ENCODE measurements at places on chromosomes 1 and 21.

DNA sequence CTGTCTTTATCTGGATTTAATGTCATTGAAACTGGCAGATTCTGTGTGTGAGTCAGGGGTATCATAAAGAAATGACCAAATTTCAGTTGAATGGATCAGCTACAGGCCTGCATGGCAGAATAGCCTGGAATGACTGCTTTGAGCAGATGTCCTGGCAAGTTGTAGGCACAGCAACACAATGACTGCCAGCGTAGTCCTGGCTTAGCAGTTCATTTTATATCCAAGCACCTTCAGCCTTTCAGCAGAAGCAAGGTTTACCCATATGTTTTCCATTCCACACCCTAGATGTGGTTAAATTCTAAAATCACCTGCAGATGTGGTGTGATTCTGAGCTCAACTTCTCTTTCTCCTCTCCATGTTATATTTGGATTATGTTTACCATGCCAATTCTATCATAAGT is 22.3 kb upstream of the PTGFR start:
- DNase-seq = no peak

- no peak for DNase-seq
Measured at GRCh38 chr1:47963568-47964358, 33.4 kb downstream of the TRABD2B start.

DNA sequence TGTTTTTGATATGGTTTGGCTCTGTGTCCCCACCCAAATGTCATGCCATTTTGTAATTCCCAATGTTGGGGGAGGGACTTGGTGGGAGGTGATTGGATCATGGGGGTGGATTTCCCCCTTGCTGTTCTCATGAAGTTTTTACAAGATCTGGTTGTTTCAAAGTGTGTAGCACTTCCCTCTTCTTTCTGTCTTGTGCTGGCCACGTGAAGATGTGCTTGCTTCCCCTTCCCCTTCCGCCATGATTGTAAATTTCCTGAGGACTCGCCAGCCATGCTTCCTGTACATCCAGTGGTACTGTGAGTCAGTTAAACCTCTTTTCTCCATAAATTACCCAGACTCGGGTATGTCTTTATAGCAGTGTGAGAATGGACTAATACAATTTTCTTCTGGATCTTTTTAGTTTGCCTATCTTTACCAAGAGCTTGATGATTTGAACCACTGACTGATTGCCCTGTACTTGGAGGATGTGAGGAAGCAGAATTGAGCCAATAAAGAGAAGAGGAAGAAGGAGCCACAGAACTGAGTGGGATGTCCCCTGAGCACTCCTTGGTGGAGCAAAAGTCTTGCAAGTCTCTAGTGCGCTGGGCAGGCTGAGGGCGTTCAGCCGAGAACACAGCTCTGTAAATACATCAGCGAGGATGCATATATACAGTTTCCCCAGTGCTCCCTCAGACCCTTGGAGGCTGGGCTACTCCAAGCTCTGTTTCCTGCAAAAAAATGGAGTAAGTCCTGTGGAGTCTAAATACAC is 102.6 kb downstream of the CYYR1 start:
- no peak for DNase-seq

DNA sequence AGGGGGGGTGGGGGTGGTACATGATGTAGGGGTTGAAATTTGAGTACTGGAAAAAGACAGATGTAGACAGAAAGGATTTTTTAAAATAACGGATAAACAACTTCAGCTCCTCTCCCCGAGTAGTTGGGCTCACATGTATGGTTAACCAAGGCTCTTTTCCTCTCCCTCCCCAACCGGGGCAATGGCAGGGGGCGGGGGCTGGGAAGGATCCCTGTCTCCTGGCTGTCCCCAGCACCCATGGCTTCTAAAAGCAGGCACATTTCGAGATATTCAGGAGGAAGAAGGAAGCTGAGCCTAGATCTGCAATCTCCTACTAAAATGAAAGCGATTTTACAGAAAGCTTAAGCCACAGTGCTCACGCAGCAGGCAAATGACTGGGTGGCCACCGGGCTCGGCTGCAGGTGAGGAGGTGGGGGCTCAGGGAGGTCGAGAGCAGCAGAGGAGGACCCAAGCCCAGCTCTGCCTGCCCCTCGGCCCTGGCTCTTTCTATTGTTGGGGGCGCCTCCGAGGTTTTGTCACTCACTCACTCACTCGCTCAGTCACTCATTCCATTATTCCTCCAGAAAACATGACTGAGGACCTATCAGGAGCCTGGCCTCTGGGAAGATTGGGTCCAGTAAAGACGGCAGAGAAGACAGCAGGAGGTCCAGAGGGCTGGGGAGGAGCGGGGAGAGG is 573.3 kb downstream of the PTPRU start:
- no peak for DNase-seq

DNA sequence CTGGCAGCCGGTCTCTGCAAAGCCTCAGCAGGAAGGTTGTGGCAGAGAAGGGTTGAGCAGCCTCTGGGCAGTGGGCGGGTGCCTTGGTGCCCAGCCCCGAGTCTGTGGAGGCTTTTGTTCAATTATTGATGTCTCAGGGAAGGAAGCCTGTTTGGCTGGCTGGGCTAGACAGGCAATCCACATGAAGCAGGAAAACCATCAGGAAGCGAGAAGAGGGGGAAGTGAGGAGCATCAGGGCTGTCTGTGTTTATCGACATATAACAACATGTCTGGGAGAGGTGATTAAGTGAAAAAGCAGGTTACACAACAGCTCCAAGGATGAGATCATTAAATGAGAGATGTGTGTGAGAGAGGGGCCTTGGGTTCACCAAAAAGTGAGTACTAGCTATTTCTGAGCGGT is 105.4 kb downstream of the UBE2U start:
- DNase-seq = no peak

All from stimulated activated CD4-positive, alpha-beta T cell treated with anti-CD3 and anti-CD28 coated beads, Interleukin-2, amount 100 ng/mL, for 48 hours (primary cell).